Renal pelvis (tissue), 12 donors: ENCODE measurements at places on chromosomes 5 and 9. TPM values are rescaled to one million over a fixed set of nuclear protein-coding genes. Genes with fewer than 3 reads are reported as not detected.

- DNase-seq: no peak
Measured at GRCh38 chr5:16034319-16035001, 145.1 kb downstream of the MARCHF11 start.

The IFNA21 gene
- polyA plus RNA-seq: 0.17 TPM

DNA sequence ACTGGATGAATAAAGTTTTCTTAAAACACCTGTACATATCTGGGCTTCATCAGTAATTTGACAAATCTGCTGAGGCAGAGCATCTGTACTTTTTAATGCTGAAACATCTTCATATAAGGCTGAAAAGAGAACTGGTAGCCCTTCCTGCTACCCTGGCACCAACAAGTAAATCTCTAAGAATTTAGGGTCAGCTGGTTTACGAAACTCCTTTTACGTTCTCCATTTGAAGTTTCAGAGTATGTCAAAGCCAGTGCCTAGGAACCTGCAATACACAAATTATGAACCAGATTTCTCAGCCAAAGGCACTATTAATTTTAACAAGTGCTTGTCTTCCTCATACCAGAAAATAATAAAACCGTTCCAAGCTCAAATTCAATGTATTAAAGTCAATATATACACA, 3.8 kb downstream of the ZFAND5 start:
- no peak for DNase-seq

GRCh38 chr5:125505115-125505514, 758.7 kb upstream of the ZNF608 start:
- no peak for DNase-seq
